SJSA1 (cell line): ENCODE measurements at places on chromosomes 13 and 19. TPM values are rescaled to one million over a fixed set of nuclear protein-coding genes. Genes with fewer than 3 reads are reported as not detected.

GRCh38 chr13:20495087-20496023 is 30.3 kb downstream of the CRYL1 start:
- peak overlapping the region; percentile 46 for H3K27ac ChIP-seq
- peak; percentile 47 for DNase-seq
- no peaks in the 10 kb centered on the region for H3K36me3 ChIP-seq
- H3K27me3 ChIP-seq, result no peaks in the 10 kb centered on the region
- H3K4me3 ChIP-seq, result no peak overlapping the region

- H3K4me1 ChIP-seq, result no peaks in the 10 kb centered on the region
- no peak overlapping the region for H3K4me3 ChIP-seq
- no peaks in the 10 kb centered on the region for H3K36me3 ChIP-seq
- peaks cover 18% of the 10 kb centered on the region for H3K27me3 ChIP-seq
Observed at GRCh38 chr13:36674337-36675212, 755 bp downstream of the SERTM1 start.

DNA sequence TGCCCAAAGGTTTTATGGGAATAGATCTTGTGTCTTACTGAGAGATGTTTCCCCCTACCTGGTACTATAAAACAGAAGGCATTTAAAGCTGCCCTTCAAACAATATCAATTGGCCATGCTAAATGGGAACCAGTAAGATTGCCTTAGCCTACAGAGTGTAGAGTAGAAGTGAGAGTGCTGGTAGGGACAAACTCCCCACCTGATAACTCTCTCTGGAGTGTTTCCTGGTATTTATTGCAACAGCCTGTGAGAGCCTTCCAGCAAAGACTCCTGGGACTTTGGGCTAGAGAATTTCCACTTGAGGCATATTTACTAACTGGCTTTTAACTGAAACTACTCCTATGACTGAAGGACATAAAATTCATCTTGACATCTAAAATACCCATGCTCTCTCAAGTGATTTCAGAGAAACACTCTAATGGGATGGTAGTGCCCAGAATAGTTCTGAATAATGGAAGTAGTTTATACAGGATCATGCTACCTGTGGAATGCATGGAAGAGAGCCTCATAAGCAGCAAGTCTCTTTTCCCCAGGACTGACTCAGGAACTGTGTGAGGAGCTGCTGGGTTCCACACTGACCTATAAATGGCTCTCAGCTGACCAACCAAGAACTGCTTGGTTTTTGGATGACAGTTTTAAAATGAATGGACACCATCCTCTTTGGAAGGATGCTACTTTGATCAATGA is 132.7 kb upstream of the SLITRK5 start:
- DNase-seq, result no peak
- no peak overlapping the region for H3K4me3 ChIP-seq

The METTL21C gene
- not detected in 2 replicates for total RNA-seq

- no peak overlapping the region for H3K27ac ChIP-seq
- no peak for DNase-seq
- H3K4me1 ChIP-seq, result peaks cover 34% of the 10 kb centered on the region
- no peaks in the 10 kb centered on the region for H3K27me3 ChIP-seq
- H3K36me3 ChIP-seq, result no peaks in the 10 kb centered on the region
- no peak overlapping the region for H3K4me3 ChIP-seq
Observed at GRCh38 chr19:27975419-27976005, 1237.4 kb downstream of the UQCRFS1 start.

GRCh38 chr13:109333893-109334651 is 452.3 kb downstream of the IRS2 start:
- H3K27me3 ChIP-seq, result no peaks in the 10 kb centered on the region
- H3K36me3 ChIP-seq, result no peaks in the 10 kb centered on the region
- H3K27ac ChIP-seq, result no peak overlapping the region
- H3K4me3 ChIP-seq, result no peak overlapping the region
- no peak for DNase-seq

GRCh38 chr19:11390933-11391680 is 7.0 kb upstream of the EPOR start:
- no peak overlapping the region for H3K27ac ChIP-seq
- H3K4me1 ChIP-seq, result no peaks in the 10 kb centered on the region
- no peak for DNase-seq
- H3K36me3 ChIP-seq, result no peaks in the 10 kb centered on the region
- H3K27me3 ChIP-seq, result no peaks in the 10 kb centered on the region

GRCh38 chr19:1837625-1838105 is 10.6 kb downstream of the REXO1 start:
- H3K27me3 ChIP-seq, result no peaks in the 10 kb centered on the region
- DNase-seq, result no peak
- H3K36me3 ChIP-seq, result peaks cover 18% of the 10 kb centered on the region

The TSSK6 gene
- 0.69 and 0.74 TPM in 2 replicates for total RNA-seq

DNA sequence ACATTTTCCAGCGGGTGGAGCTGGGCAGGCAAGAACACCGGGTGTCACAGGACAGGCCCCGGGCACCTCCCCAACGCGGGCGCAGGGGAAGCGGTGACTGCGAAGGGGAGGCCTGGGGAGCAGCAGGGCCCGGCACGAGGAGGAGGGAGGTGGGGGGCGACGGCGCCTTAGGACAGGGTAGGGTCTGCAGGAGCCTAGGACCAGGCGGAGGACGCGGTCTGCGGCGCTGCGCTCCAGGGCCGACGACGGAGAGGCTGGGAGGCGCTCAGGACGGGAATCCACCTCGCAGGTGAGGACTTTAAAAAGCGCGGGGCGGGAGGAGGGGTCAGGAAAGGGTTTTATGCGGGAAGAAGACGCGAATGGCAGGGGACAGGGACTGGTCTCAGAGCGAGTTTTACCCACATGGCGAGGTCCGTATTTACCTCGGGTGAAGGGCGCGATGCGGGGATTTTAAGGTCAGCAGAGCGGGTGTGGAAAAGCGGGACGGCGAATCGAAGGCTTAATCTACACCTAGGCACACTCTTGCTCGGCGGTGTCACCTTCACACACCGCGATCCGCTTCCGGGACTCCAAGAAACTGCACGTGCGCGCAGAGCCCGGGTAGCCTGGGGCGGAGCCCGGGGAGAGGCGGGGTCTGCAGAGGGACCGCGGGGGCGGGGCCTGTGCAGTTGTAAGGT is 13.5 kb downstream of the ERVV-2 start:
- H3K27ac ChIP-seq, result no peak overlapping the region
- no peaks in the 10 kb centered on the region for H3K27me3 ChIP-seq
- H3K4me1 ChIP-seq, result no peaks in the 10 kb centered on the region

DNA sequence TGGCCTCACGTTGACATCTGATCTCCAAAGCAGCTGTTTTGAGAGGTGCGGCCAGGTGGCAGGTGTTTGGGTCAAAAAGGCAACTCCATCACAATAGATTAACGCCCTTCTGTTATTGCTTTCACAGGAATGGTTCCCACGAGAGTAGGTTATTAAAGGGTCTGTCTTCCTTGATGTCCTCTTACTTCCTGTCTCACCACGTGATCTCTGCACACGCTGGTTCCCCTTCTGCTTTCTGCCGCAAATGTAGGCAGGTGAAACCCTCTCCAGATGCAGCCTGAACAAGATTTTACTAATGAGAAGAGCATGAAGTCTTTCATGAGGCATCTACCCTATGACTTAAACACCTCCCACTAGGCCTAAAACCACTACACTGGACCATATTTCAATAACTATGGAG is 22.8 kb upstream of the ZNF564 start:
- no peak for DNase-seq
- no peaks in the 10 kb centered on the region for H3K27me3 ChIP-seq
- no peaks in the 10 kb centered on the region for H3K4me1 ChIP-seq
- no peak overlapping the region for H3K4me3 ChIP-seq

DNA sequence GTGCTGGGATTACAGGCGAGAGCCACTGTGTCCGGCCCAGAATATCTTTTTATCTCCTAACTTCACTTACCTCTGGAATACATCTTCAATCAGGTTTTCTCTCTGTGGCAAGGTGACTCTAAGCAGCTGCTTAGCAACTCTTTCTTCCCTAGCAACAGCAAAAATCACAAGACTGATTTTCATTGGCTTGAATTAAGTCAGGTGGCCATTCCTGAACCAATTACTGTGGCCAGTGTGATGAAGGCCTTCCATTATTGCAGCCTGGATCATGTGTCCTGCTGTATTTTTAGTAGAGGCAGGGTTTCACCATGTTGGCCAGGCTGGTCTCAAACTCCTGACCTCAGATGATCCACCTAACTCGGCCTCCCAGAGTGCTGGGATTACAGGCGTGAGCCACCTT is 9.0 kb upstream of the LTBP4 start:
- H3K4me3 ChIP-seq, result no peak overlapping the region
- H3K36me3 ChIP-seq, result peaks cover 18% of the 10 kb centered on the region
- no peak for DNase-seq
- no peak overlapping the region for H3K27ac ChIP-seq
- H3K4me1 ChIP-seq, result peaks cover 26% of the 10 kb centered on the region

The TMEM86B gene
- total RNA-seq, result 0.94 and 1.8 TPM in 2 replicates

- H3K4me3 ChIP-seq, result no peak overlapping the region
- H3K27ac ChIP-seq, result no peak overlapping the region
- H3K4me1 ChIP-seq, result no peaks in the 10 kb centered on the region
- DNase-seq, result no peak
- no peaks in the 10 kb centered on the region for H3K27me3 ChIP-seq
Observed at GRCh38 chr19:46724468-46724867, 7.6 kb upstream of the PRKD2 start.

GRCh38 chr19:27774827-27775226 is 1438.1 kb downstream of the UQCRFS1 start:
- no peak overlapping the region for H3K27ac ChIP-seq
- peak; percentile 54 for DNase-seq

DNA sequence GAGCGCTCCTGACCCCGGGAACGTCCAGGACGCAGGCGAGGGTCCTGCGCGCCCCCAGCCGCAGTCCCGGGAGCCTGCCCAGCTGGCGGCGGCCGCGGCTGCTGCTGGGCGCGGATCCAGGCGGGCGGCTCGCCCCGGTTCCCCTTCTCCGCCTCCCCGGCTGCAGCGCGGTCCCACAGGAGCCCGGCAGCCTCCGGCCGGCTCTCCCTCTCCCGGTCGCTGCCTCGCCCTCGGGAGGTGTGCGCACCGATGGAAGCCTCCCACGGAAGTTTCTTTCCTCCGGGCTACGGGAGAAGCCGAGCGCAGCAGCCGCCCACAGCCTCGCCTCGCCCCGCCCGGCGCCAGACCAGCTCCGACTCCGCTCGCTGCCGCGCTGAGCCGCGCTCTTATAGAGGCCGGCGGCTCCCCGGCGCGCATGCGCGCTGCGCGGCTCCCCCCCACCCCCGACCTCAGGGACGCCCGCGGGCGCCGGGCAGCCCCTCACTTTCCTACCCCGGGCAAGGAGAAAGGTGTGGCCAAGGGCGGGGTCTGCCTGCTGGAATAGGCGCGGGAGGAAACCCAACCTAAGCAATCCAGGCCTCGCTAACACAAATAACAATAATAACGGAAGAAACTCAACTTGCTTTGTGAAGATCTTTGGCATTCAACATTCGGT is at the start of gene SHISA2:
Gene SHISA2, minus strand, starts transcription at position 360 of the 655 bp plus-strand sequence. CDS start 1,041 bp downstream, outside the sequence.
- H3K27me3 ChIP-seq, result peaks cover 30% of the 10 kb centered on the region
- peak within 1 kb of the TSS; percentile 42 for H3K4me3 ChIP-seq
- no peak within 1 kb of the TSS for H3K27ac ChIP-seq
- DNase-seq, result peak; percentile 50
- H3K36me3 ChIP-seq, result no peaks in the 10 kb centered on the region
- peaks cover 28% of the 10 kb centered on the region for H3K4me1 ChIP-seq

- peak within 1 kb of the TSS; percentile 60 for H3K4me3 ChIP-seq
- H3K27me3 ChIP-seq, result no peaks in the 10 kb centered on the region
- H3K4me1 ChIP-seq, result peaks cover 38% of the 10 kb centered on the region
- peak; percentile 53 for DNase-seq
- H3K36me3 ChIP-seq, result peaks cover 9% of the 10 kb centered on the region
Observed at GRCh38 chr19:8610041-8610935, at the start of gene ADAMTS10. Gene ADAMTS10, minus strand, starts transcription at chr19:8610715. Its CDS starts 5,005 bp downstream, at chr19:8605710.

The NLRP9 gene
- total RNA-seq, result not detected in 2 replicates

The CD33 gene
- total RNA-seq, result not detected in 2 replicates

The TGFBR3L gene
- total RNA-seq, result not detected in 2 replicates

The DLL3 gene
- total RNA-seq, result 0.03 and 0.05 TPM in 2 replicates

DNA sequence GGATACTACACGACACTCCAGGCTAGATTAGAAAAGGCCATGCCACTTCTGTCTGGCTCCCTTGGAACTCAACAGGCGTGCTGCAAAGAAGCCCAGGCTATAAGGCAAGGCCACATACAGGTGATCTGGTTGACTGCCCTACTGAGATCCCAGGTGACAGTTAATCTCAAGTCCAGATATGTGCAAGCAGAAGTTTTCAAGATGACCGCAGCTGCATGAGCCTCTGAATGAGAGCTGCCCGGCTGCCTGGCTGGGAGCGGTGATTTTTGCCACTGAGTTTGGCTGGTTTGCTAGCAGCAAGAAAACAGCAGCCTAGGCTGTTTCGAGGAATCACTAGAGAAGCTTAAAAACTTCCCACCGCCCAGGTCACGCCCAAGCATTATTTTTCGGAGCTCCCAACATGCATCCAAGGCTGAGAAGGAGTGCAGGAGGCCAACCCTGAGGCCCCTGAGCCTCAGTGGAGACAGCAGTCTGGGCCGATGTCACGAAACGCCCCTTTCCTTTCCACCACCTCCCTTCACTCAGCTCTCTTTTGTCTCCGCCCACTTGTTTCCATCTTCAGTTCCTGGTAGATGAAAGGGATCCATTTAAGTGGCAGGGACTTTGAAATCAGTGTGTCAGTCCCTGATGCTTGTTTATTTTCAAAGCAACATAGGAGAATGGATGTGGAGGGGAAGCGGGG is 14.0 kb upstream of the URI1 start:
- H3K4me1 ChIP-seq, result no peaks in the 10 kb centered on the region
- H3K4me3 ChIP-seq, result no peak overlapping the region
- DNase-seq, result no peak
- no peaks in the 10 kb centered on the region for H3K27me3 ChIP-seq

- H3K27me3 ChIP-seq, result no peaks in the 10 kb centered on the region
- H3K27ac ChIP-seq, result no peak within 1 kb of the TSS
- H3K36me3 ChIP-seq, result peaks cover 55% of the 10 kb centered on the region
- peak; percentile 82 for DNase-seq
Observed at GRCh38 chr19:10315335-10316214, at the start of gene FDX2. Gene FDX2, minus strand, starts transcription at chr19:10316015. Its CDS starts 19 bp downstream, at chr19:10315996.
